ENCODE measurements at places on chromosomes 1 and 21.

- DNase-seq: no peak
These were observed 129.8 kb downstream of the CYYR1 start for GRCh38 chr21:26443291-26443690.

DNA sequence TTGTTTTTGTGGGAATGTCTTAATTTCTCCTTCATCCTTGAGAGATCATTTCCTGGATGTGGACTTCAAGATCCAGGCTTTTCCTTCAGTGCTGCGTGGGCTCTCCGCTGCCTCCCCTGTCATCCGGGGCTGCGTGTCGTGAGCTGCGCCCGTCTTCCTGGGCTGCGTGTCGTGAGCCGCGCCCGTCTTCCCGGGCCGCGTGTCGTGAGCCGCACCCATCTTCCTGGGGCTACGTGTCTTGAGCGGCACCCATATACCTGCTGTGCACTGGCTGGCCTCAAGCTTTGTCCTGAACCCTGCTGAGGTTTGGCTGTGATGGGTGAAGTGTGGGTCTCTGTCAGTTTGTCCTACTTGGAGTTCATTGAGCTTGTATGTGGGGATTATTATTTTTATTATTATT is 55.1 kb downstream of the PCNT start:
- DNase-seq: no peak

DNA sequence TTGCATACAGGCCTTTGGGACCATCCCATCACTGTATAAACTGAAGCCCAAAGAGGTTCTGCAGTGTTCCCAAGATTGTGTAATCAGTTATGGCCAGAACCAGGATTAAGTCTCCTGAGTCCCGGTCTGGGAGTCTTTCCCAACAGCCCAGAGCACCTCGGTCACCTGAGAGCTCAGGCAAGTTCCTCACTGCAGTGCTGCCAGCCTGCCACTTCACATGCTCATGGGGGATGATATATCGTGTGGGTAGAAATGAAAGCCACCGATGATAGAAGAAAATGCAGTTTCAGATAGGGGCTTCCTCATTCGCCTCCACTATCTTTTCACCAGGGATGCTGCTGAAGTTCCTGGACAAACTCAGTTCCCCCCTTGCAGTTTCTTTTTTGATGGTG is 30.4 kb downstream of the FHAD1 start:
- DNase-seq: no peak

- peak; percentile 75 for DNase-seq
These were observed 49.5 kb upstream of the GPR37L1 start for GRCh38 chr1:202073206-202073605.

GRCh38 chr1:117138561-117138960 is 17.0 kb upstream of the TRIM45 start:
- DNase-seq: no peak

DNA sequence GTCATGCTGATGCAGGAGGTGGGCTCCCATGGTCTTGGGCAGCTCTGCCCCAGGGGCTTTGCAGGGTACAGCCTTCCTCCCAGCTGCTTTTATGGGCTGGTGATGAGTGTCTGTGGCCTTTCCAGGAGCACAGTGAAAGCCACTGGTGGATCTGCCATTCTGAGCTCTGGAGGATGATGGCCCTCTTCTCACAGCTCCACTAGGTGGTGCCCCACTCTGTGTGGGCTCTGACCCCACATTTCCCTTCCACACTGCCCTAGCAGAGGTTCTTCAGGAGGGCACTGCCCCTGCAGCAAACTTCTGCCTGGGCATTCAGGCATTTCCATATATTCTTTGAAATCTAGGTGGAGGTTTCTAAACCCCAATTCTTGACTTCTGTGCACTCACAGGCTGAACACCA is 1188.6 kb downstream of the MRPL39 start:
- no peak for DNase-seq
